ENCODE measurements at places on chromosomes 3 and 15.

DNA sequence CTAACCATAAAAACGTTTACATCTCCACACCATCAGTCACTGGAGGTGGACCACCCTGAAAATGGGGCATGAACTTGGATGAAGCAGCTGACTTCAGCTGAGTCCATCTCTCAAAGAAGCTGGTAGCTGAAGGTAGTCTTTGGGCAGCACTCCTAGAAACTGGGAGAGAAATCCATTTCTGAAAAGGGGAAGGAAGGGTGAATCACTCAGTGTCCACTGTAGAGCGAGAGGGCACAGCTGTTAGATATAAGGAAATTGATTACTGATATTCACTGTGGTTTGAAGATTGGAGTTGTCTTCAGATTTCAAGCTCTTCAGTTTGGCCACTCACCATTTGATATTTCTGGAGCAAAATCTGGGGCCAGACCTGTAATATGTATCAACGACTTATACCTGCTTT is 499.0 kb upstream of the UBE2E2 start:
- no peak for DNase-seq

DNA sequence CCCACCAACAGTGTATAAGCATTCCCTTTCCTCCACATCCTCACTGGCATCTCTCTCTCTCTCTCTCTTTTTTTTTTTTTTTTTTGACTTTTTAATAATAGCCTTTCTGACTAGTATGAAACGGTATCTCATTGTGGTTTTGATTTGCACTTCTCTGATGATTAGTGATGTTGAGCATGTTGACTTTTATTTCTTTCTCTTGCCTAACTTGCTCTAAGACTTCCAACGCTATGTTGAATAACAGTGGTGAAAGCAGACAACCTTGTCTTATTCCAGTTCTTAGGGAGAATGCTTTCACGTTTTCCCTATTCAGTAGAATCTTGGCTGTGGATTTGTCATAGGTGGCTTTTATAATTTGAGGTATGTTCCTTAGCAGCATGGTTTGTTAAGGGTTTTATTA is 249.4 kb upstream of the MDFIC2 start:
- no peak for DNase-seq

DNA sequence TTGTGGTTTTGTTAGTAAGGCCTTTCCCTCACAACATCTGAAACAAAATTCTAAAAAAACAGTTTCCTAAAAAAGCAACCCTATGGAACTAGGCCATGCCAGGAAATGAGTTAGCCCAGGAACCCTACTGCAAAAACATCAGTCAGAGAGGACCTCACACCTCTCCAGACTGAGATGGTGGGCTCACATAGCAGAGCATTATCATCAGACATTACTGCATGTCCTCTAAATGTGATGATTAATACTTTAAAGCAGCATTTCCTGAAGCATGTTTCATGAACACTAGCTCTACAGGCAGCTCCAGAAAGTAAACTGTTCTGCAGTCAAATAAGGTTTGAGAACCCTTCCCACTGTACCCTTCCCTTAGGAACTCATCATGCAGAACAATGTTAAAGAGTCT is 232.3 kb upstream of the MRPL3 start:
- DNase-seq, result no peak

DNA sequence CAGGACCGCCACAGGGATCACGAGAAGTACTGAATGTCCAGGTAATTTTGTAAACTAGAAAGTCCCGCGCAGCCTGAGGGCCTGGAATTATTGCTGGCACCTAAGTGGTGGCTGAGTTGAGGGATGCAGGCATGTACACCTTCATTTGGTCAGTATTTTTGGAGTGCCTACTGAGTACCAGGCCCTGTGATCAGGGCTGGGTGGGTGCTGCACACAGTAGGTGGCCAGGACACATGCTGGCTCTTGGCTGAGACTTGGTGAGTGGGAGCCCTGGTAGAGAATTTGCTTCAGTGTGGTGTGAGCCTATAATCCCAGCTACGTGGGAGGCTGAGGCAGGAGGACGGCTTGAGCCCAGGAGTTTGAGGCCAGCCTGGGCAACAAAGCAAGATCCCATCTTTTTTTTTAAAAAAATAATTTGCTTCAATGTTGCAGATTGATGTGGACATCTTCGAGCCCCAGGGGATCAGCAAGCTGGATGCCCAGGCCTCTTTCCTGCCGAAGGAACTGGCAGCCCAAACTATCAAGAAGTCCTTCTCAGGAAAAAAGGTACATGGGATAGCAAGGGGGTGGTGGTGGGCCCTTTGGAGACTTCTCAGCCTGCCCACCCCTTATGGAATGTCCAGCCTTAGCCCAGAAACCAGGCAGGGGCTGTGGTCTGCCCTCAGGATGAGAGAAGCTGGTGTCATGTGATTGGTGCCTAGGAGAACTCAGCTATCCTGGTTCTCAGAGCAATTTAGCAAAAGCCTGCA is 2.6 kb downstream of the ITIH1 start:
- DNase-seq, result no peak

DNA sequence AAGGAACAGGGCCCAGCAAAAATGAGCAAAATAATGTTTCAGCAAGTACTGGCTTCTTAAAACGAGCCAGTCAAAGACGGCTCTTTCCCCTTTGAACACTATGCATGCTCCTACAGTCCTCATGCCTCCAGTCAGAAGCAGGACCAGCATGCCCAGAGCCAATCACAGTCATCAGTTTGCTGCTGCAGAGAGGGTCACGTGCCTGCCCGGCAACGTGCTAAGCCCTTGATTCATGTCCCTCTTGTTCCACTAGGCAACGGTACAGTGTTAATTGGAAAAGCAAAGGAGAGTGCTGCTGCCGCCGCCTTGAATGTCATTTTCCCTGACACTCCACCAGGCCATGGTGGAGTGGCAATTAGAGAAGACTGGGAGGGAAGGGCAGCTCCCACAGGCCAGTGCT is 500.1 kb downstream of the OCA2 start:
- no peak for DNase-seq
